GM12865 (cell line): ENCODE measurements at places on chromosomes 12 and 14.

DNA sequence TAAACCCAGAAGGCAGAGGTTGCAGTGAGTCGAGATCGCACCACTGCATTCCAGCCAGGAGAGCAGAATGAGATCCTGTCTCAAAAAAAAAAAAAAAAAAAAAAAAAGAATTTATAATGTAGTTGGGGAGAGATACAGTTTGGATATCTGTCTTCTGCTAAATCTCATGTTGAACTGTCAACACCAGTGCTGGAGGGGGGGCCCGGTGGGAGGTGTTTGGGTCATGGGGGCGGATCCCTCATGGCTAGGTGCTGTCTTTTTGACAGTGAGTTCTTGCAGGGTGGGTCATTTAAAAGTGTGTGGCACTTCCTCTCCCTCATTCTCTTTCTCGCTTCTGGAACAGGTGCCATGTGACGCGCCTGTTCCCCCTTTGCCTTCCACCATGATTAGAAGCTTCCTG, 32.8 kb downstream of the CLIP1 start:
- no peak for DNase-seq

DNA sequence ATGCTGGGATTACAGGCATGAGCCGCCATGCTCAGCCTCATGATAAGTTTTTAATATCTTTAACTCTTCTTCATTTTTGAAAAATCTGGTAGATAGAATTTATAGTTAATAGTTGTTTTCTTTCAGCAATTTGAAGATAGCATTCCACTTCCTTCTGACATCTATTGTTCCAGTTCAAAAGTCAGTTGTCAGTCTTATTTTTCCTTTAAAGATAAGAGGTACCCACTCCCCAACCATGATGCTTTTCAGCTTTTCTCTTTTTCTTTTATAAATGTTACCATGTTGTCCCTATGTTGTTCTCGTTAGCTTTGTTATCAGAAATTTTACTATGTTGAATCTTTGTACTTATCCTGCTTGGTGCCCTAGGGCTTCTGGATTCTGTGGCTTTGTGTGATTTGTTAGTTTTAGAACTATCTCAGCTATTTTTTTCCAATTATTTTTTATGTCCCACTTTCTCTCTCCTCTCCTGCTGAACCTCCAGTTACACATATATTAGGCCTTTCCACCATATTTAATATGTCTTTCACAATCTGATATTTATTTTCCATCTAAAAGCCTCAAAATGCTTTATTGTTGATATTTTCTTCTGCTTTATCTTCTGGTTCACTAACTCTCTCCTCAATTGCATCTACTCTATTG, 181.6 kb upstream of the FOXN3 start:
- DNase-seq: peak; percentile 16

DNA sequence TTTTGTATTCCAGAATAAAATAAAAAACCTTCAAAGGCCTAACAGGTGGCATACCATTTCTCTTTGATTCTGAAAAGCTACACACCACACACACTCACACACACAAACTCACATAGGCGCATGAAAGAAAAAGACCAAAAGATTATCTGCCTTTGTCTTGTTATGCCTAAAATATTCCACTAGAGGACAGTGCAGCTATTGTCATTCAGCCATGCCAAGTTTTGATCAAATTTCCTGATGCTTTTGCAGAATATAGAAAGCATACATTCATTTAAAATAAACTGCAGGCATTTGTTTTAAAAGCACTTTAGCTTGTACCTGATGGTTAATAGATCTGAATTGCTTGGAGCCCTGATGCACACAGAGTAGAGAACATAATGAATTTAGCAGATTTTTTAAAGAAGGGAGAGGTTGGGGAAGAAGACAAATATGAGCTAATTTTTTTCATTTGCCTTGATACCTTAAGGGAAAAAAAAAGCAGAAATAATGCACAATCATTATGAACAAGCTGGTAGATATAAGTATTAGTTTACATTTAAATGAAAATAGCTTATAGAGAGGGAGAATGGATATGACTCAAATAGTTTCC, 1766.9 kb upstream of the SEL1L start:
- DNase-seq: peak; percentile 5

- no peak for DNase-seq
These were observed 50.0 kb downstream of the PITPNM2 start for GRCh38 chr12:123100882-123101281.

GRCh38 chr12:131592972-131593371, 117.9 kb upstream of the SFSWAP start:
- DNase-seq: peak; percentile 87
